Inflammatory macrophage (primary cell): ENCODE measurements at places on chromosomes 7 and 10.

- no peak for DNase-seq
Measured at GRCh38 chr7:38760226-38760625, 129.1 kb upstream of the AMPH start.

DNA sequence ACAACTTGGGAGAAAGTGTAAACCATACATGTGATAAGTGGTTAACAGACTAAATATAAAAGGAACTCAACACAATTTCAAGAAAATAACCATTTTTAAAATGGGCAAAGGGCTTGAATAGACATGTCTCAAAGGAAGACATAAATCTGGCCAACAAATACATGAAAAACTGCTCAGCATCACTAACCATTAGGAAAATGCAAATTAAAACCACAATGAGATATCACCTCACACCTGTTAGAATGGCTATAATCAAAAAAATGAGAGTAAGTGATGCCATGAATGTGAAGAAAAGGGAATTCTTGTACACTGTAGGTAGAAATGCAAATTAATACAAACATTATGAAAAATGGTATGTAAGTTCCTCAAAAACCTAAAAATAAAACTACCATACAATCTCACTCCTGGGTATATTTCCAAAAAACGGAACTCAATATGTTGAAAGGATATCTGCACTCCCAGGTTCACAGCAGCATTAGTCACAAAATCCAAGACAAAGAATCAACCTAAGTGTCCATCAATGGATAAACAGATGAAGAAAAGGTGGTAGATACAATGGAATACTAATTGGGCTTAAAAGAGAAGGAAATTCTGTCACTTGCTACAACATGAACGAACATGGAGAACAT, 5.6 kb downstream of the SNX13 start:
- peak; percentile 55 for DNase-seq

DNA sequence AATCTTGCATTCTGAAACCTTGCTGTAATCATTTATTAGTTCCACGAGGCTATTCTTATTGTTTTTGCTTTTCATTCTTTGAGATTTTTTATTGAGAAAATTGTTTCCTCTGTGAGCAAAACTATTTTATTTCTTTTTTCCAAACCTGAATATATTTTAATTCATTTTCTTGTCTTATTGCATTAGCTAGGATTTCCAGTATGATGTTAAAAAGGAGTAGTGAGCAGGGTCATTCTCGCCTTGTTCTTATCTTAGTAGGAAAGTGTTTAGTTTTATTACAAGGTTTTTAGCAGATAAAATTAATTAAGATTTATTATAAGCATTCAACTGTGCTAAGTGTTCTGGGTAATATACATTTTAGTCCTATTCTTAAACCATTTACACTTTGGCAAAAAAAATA, 214.6 kb upstream of the KLF6 start:
- DNase-seq: no peak

GRCh38 chr10:43026039-43026973, 50.6 kb upstream of the RET start:
- no peak for DNase-seq

DNA sequence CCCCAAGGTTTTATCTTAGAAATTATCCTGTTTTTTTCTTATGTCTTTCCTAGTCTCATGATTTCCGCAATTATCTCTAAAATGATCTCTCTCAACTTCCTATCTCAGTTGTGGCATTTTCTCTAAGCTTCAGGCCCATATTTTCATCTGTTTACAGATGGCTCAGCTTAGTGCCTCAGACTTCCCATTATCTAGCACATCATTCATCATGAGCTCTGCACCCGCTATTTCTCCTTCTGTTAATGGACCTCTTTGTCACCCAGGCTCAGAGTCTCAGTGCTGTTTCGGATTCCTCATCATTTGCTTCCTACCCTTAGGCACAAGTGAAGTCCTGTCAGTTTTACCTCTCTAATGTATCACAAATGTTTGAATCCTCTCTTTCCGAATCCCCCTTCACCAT, 84.1 kb downstream of the BMPR1A start:
- no peak for DNase-seq

DNA sequence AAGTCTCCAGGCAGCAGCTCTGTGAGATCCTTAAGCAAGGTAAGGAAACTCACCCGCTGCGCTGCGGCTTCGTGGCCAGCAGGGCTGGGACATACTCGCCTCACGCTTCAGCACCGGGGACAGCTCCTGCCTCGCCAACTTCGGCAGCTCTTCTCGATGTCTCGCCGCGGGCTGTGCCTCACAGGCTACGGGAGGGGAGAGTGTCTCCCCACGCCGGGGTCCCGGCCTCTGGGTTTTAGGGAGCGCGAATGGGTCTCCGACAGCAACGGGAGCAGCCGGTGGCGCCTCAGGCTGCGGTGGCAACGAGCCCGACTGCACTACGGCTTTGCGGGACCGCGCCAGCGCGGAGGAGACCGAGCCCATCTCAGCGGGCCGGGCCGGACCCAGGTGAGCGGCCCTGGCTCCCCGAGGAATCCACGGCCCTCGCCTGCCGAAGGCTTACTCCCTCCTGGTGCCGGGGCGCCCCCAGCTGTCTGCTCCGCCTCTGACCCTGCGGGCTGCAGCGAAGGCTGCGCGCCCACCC, 62.4 kb downstream of the LSM5 start:
- DNase-seq: peak; percentile 73

- no peak for DNase-seq
Measured at GRCh38 chr7:157908006-157908782, 571.4 kb downstream of the DNAJB6 start.

GRCh38 chr7:1725199-1725690, 55.2 kb downstream of the ELFN1 start:
- DNase-seq: no peak

DNA sequence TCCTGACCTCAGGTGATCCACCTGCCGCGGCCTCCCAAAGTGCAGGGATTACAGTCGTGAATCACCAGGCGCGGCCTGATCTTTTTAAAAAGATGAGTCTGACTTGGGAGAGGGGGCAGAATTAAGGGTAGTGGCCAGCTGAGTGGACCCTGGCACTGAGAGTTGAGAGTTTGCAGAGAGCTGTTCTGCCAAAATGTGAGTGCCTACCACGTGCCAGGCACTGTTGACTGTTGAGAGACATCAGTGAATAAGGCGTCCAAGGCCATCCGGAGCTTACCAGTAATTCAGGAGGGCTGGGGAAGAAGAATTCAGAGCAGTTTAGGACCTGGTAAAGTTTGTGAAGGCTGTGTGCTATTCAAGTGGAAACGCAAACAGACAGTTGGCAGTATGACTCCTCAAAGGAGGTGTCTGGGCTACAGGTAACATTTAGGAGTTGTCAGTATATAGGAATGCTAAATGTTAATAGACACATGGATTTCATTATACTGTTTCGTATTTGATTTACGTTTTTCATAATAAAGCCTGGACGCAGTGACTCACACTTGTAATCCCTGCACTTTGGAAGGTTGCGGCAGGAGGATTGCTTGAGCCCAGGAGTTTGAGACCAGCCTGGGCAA, 1.5 kb downstream of the NIPSNAP2 start:
- DNase-seq: no peak

GRCh38 chr7:134448356-134449229, 10.3 kb downstream of the AKR1B1 start:
- DNase-seq: no peak

- DNase-seq: no peak
Measured at GRCh38 chr10:6956562-6956961, 376.5 kb upstream of the PRKCQ start.

- DNase-seq: no peak
Measured at GRCh38 chr7:17581301-17581700, 282.8 kb downstream of the AHR start.

DNA sequence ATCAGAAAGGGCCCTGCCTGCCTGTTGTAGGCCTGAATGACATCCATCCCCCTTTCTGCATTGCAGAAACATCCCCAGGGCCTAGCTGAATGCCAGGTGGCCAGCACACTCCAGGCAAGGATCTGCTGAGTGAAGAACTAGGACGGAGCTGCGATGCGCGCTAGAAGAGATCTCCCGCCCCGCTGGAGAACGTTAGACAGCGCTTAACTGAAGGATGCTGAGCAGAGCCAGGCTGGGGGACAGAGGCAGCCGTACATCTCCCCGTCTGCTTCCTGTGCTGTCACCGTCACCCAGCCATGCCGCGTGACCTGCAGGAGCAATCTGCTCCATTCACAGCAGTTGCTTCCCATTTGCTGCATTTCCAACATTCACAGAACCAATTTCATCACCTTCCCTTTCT, 73.3 kb downstream of the FAM53B start:
- peak; percentile 83 for DNase-seq
